Stimulated activated CD8-positive, alpha-beta memory T cell treated with anti-CD3 and anti-CD28 coated beads, Interleukin-7, amount 100 ng/mL, for 1 hour (primary cell): ENCODE measurements at places on chromosomes 1 and 21.

DNA sequence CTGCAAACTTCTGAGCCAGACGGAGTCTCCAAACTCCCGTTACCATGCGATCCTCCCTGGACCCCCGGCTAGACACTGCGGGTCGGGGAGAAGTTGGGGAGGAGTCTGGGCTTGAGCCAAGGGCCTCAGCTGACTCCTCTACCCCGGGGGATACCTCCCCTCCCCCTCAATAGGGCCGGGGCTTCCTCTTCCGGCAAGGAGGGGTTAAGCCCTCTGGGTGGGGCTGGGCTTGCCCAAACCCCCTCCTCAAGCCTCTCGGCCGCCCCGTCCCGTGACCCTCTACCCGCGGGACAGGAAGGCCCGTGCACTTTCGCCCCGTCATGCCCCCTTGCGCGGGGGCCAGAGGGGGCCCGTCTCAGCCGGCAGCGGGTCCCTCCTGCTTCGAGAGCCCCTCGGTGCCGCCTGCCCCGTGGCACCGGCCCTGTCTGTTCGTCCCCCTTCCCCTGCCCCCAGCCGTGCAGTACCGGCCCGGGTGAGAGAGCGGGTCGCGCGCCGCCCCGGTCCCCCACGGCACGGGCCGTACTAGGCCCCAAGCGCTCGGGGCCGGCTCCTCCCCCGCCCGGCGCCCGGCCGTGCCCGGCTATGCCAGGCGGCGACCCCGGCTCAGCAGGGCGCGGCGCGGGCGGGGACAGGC is 652 bp downstream of the ARL8A start:
- no peak for DNase-seq

- no peak for DNase-seq
Observed at GRCh38 chr1:210323957-210324356, 4.7 kb upstream of the HHAT start.

DNA sequence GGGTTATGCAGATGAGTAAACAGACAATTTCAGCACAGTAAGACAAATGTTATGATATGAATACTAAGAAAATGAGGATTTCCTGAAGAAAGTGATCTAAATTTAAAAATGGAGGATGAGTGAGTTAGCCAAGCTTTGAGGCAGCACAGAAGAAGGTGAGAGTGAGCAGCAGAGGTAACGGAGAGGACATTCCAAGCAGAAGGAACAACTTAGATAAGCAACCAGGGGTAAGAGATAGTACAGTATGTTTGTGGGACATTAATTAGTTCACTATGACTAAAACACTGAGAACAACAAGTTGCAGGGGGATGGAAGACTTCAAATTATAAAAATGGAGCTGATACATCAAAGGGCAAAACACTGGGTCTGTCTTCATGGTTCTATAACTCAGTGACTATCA is 22.8 kb downstream of the PRPF38A start:
- no peak for DNase-seq

GRCh38 chr1:43753422-43753821 is 46.1 kb downstream of the ST3GAL3 start:
- DNase-seq: no peak
